ENCODE measurements at places on chromosomes 4 and X.

GRCh38 chrX:48490661-48491060, 14.7 kb downstream of the FTSJ1 start:
- no peak for DNase-seq

- DNase-seq = no peak
Observed at GRCh38 chr4:81990898-81991297, 382.9 kb downstream of the HNRNPD start.

DNA sequence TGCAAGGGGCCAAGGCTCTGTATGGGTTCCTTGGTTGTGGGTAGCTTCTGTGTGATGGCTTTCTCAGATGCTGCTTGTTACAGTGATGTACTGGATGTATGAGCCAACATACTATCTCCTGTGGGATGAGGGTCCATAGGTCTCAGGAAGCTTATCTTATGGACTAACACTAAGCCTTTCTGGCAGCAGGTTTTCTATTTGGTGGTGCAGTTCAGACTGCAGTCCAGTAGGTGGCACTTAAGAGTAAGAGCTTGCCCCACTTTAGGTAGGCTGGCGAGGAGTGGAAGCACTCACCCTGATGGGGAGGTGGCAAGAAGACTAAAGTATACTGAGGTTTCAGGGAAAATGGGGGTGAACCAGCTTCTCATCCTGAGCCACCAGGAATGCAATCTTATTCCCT, 306.7 kb upstream of the MAOA start:
- peak; percentile 1 for DNase-seq

GRCh38 chrX:9788911-9789310, 2.7 kb downstream of the SHROOM2 start:
- DNase-seq = no peak

DNA sequence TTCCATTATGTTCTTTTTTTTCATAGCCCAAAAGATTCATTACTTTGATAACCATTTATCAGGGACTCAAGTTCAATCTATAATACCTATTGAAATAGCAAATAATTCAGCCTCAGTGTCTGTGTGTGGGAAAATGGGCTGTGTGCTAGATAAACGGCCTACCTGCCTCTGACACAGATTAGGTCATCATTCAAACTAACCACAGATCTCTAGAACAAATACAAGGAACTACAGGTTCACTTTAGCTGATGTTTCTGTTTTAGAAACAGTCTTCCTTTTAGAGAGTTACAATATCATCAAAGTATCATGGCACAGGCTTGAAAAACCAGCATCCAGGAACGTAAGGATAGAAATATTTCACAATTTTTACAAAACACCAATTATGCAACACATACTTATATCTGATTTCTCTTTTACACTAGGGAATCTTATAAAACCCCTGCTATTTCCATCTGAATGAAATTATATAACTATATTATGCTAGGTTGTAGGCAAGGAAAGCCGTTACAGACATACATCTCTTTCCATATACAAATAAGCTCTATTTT, 56.6 kb upstream of the MAB21L2 start:
- DNase-seq = no peak

DNA sequence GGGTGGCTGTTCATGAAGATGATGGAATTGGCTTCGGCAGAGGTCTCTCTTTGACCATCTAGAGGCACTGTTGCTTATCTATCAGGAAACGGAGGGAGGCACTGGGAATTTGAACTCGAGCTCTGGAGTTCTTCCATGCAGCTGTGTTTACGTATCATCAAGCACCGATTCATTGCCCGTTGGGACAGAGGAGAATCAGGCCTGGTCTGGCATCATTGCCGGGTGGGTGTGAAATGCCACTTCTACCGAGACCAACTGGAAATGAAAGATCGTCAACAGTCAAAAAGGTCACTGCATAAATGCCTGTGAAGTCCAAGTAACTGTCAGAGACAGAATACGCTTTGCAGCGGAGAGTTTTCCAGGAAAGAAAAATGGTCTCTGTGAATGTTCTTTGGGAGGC, 166.9 kb downstream of the ASMT start:
- no peak for DNase-seq

DNA sequence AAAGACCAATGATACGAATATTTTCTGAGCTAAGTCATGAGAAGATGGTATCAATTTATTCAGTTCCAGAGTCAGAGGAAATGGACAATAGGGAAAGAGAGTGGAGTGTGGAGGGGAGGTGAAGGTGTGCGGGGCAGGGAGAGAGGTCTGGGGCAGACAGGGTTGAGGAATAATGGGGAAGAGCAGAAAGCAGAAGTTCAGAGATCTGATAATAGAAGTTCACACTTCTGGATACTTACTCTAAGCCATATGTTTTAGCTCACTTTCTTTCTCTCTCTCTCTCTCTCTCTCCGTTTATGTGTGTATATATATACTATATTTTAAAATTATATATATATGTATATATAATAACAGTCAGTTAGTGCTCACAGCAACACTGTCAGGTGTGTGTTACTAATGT, 40.4 kb downstream of the FOXR2 start:
- DNase-seq = no peak

- no peak for DNase-seq
Observed at GRCh38 chr4:123953566-123953965, 557.0 kb downstream of the SPRY1 start.

DNA sequence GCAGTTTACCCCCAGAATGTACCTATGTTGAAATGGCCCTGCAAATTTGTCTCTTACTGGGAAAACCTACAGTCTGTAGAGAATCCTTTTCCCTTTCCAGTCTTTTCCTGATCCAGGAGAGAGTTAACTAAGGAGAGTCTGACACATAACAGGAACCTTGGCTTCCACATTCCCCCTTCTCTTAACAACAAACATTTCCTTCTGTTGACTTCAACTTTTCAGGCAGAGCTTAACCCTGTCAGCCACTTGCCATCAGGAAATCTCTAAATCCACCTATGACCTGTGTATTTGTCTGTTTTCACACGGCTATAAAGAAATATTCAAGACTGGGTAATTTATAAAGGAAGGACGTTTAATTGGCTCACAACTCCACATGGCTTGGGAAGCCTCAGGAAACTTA, 45.6 kb upstream of the GPR78 start:
- no peak for DNase-seq

DNA sequence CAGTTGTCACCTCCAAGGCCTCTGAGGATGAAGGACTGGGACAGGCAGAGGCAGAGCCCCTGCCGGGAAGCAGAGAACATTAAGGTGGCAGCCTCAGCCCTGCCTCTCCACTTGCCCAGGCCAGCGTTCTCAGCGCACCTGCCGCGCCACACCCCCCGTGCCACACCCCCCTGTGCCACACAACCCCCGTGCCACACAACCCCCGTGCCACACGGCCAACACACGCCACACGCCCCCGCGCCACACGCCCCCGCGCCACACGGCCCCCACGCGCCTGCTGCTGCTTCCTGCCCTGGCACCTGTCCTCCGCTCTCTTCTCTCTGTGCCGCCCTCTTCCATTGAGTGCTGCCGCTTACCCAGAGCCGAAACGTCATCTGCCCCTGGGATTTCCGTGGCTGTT, 58.0 kb upstream of the ZFP42 start:
- no peak for DNase-seq

Data from activated CD4-positive, alpha-beta T cell treated with anti-CD3 and anti-CD28 coated beads for 24 hours (primary cell).